Activated CD4-positive, alpha-beta T cell treated with anti-CD3 and anti-CD28 coated beads, Interleukin-2, amount 10 ng/mL, durations not matched to agents 24 days and 14 days (primary cell): ENCODE measurements at places on chromosomes 13 and 19. TPM values are rescaled to one million over a fixed set of nuclear protein-coding genes. Genes with fewer than 3 reads are reported as not detected.

GRCh38 chr19:46739290-46739771 lies 6.5 kb upstream of the FKRP start:
- H3K4me1 ChIP-seq: peaks cover 20% of the 10 kb centered on the region
- H3K27me3 ChIP-seq: no peaks in the 10 kb centered on the region
- no peak for DNase-seq
- H3K27ac ChIP-seq: no peak overlapping the region

DNA sequence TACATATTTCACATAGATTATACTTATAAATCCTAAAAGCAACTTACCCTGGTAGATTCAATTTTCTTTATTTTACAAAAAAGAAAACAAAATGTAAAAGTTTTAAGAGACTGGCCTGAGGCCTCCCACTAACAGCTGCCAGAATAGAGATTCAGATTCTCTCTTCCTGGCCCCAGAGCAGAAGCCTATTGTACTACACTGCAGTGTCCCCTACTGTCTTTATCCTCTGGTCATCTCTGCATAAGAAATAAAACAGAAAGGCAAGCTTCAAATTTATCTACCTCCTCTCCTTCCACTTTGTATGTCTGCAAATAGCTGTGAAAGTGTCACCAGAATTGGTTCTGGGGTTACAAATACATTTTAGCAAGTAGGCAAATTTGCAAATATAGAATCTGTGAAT lies 1004.1 kb upstream of the PCDH9 start:
- H3K4me3 ChIP-seq: no peak overlapping the region
- H3K27me3 ChIP-seq: no peaks in the 10 kb centered on the region
- DNase-seq: no peak
- H3K36me3 ChIP-seq: no peaks in the 10 kb centered on the region

GRCh38 chr13:27952876-27953675 lies 16.0 kb downstream of the CDX2 start:
- H3K4me1 ChIP-seq: peaks cover 6% of the 10 kb centered on the region
- DNase-seq: no peak
- peak overlapping the region; percentile 48 for H3K27ac ChIP-seq
- no peaks in the 10 kb centered on the region for H3K36me3 ChIP-seq
- peak overlapping the region; percentile 50 for H3K4me3 ChIP-seq

- no peak overlapping the region for H3K27ac ChIP-seq
- no peaks in the 10 kb centered on the region for H3K27me3 ChIP-seq
- no peaks in the 10 kb centered on the region for H3K4me1 ChIP-seq
- H3K36me3 ChIP-seq: no peaks in the 10 kb centered on the region
These were observed 1424.1 kb downstream of the SLITRK1 start for GRCh38 chr13:82458169-82458568.

- peaks cover 34% of the 10 kb centered on the region for H3K36me3 ChIP-seq
- DNase-seq: no peak
These were observed 30.3 kb downstream of the DHX34 start for GRCh38 chr19:47379381-47379938.

- H3K27me3 ChIP-seq: peaks cover 6% of the 10 kb centered on the region
- peaks cover 2% of the 10 kb centered on the region for H3K36me3 ChIP-seq
- H3K27ac ChIP-seq: no peak overlapping the region
- H3K4me3 ChIP-seq: no peak overlapping the region
These were observed 2.1 kb upstream of the PLVAP start for GRCh38 chr19:17379221-17379631.

- H3K27me3 ChIP-seq: no peaks in the 10 kb centered on the region
- H3K36me3 ChIP-seq: no peaks in the 10 kb centered on the region
- H3K27ac ChIP-seq: no peak overlapping the region
- H3K4me1 ChIP-seq: no peaks in the 10 kb centered on the region
- no peak overlapping the region for H3K4me3 ChIP-seq
- DNase-seq: no peak
These were observed 303.3 kb downstream of the POU4F1 start for GRCh38 chr13:78299832-78300623.

DNA sequence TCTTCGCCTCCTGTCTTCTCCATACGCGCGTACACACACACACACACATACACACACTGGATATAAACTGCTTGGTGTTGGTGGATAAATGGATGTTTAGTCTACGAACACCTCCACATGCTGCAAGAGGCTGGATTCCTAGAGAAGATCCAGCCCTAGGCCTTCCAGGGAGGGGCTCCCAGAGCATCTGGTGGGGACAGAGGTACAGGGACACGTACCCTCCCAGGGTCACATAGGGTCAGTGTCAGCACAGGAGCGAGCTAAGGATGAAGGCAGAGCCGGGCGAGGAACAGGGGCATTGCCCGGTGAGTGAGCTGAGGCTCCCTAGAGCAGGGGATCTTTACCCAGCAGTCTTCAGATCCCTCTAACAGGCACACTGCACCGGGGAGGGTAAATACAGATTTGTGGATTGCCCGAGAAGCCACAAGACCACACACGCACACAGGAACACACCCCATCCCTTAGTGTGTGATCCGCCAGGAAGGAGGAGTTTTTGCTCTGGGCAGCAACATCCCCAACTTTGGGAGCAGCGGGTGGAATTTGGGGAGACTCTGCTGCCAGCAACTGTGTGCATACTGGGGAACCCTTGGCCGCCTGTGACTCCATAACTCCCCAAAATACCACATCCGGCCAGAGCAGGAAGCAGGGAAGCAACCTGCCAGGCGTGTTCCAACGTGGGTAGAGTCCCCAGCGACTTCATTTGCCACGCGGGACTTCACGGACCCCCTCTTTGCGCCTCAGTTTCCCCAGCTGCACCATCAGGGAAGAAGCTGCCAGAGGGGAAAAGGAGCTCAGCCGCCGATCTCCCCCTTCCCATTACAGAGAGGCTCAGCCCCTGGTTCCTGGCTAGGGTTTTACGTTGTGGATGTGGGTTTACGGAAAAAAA lies 5.8 kb upstream of the TLE2 start:
- peak overlapping the region; percentile 86 for H3K4me3 ChIP-seq
- H3K36me3 ChIP-seq: no peaks in the 10 kb centered on the region
- peaks cover 23% of the 10 kb centered on the region for H3K4me1 ChIP-seq
- H3K27me3 ChIP-seq: peaks cover 38% of the 10 kb centered on the region
- peak; percentile 86 for DNase-seq
- peak overlapping the region; percentile 94 for H3K27ac ChIP-seq

DNA sequence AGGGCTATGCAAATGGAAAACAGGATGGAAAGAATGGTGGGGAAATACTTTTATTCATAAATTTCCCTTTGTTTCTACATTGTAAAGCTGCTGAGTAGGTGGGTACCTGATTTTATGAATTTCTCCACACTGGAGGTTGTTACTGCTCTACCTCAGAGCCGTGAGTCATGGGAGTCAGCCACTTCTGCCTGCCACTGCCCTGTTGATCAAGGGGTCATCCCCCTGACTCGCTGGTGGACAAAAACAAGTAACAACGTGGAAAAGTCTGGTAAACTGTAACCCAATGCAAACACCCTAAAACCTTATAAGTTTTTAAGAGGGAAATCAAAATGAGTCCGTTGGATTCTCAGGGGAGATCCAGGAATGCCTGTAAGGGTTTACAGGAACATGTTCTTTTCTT lies 329.5 kb downstream of the ATP8A2 start:
- peaks cover 3% of the 10 kb centered on the region for H3K4me1 ChIP-seq
- no peak for DNase-seq
- H3K27ac ChIP-seq: no peak overlapping the region
- H3K4me3 ChIP-seq: no peak overlapping the region
- peaks cover 11% of the 10 kb centered on the region for H3K27me3 ChIP-seq

DNA sequence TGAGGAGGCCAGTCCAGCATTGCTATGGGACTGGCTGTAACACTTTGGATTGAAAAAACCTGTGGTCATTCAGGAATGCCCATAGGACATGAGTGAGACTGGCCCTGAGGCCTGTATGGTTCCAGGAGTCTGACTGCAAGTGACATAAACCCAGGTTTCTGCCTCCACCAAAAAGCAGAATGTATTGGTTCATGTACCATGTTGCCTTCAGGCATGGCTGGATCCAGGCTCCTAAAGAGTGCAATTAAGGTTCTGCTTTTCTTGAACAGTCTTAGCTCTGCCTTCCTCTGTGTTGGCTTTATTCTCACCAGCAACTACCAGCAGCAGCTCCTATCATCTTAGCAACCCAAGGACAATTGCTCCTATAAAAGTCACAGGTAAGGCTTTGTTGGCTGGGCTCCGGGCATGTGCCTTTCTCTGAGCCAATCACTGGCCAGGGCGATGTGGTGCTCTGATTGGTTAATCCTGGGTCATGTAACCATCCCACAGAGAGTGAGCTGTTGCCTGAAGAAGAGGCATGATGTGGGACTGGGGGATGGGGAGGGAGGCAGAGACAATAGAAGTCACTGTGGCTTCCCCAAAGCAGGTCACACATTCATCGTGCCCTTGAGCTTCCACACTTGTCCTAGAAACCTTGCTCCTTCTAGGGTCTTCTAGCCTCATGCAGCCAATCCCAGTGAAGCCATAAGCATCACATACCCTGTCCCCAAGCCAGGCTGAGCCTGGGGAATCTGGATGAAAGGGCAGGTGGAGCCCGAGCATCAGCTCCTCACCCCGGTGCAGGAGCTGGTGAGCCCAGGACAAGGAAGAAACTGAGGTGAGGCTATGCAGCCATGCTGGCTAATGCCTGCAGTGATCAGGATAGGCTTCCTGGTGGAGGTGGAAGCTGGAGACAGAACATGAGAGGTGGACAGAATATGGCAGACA lies 123.9 kb downstream of the URI1 start:
- H3K27me3 ChIP-seq: no peaks in the 10 kb centered on the region
- no peak overlapping the region for H3K27ac ChIP-seq
- no peak for DNase-seq

Gene ZNF799
- 3.9 and 4.0 TPM in 2 replicates for total RNA-seq

- H3K27ac ChIP-seq: no peak overlapping the region
- peaks cover 6% of the 10 kb centered on the region for H3K36me3 ChIP-seq
- no peak overlapping the region for H3K4me3 ChIP-seq
- H3K4me1 ChIP-seq: peaks cover 20% of the 10 kb centered on the region
These were observed 1.8 kb upstream of the MED4 start for GRCh38 chr13:48096670-48097069.

Gene ZNF491
- 0.12 and 0.68 TPM in 2 replicates for total RNA-seq
